Activated T-helper 1 cell treated with anti-CD3 and anti-CD28 coated beads, Interleukin-12 subunit alpha, Interleukin-12 subunit beta, Interleukin-2, Interleukin-4 antibody, amounts not matched to agents 30 ng/mL and 10 ng/mL and 1 ng/mL, durations not matched to agents 14 hours and 24 hours and 36 hours (primary cell): ENCODE measurements at places on chromosomes 4 and X. TPM values are rescaled to one million over a fixed set of nuclear protein-coding genes. Genes with fewer than 3 reads are reported as not detected.

DNA sequence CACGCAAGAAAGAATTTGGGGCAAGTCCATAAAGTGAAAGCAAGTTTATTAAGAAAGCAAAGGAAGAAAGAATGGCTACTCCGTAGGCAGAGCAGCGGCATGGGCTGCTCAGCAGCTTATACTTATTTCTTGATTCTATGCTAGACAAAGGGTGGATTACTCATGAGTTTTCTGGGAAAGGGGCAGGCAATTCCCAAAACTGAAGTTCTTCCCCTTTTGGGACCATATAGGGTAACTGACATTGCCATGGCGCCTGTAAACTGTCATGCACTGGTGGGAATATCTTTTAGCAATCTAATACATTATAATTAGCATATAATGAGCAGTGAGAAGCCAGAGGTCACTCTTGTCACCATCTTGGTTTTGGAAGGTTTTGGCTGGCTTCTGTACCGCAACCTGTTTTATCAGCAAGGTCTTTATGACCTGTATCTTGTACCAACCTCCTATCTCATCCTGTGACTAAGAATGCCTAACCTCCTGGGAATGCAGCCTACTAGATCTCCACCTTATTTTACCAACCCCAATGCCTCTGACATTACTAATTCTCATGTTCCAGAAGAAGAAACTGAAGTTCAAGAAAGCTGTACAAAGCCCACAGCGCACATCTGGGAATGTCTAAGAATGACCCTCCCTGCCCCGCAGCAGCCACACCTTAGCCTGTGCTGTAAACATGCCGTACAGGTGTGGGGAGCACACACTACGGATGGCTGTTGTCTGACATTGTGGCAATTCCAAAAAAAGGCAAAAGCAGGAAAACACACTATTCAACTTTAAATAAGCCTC lies 18.6 kb downstream of the RXFP1 start:
- no peak overlapping the region for H3K27ac ChIP-seq
- H3K36me3 ChIP-seq: no peaks in the 10 kb centered on the region
- peaks cover 10% of the 10 kb centered on the region for H3K4me1 ChIP-seq
- H3K27me3 ChIP-seq: peaks cover 2% of the 10 kb centered on the region
- no peak for DNase-seq

GRCh38 chrX:134774190-134775048 lies 116.1 kb upstream of the PLAC1 start:
- no peaks in the 10 kb centered on the region for H3K4me1 ChIP-seq
- no peak for DNase-seq
- peaks cover 9% of the 10 kb centered on the region for H3K36me3 ChIP-seq
- H3K4me3 ChIP-seq: no peak overlapping the region
- no peaks in the 10 kb centered on the region for H3K27me3 ChIP-seq
- no peak overlapping the region for H3K27ac ChIP-seq

GRCh38 chr4:24108567-24108966 lies 218.7 kb upstream of the PPARGC1A start:
- no peak for DNase-seq
- H3K27me3 ChIP-seq: no peaks in the 10 kb centered on the region
- H3K4me3 ChIP-seq: no peak overlapping the region
- H3K36me3 ChIP-seq: no peaks in the 10 kb centered on the region
- no peaks in the 10 kb centered on the region for H3K4me1 ChIP-seq

DNA sequence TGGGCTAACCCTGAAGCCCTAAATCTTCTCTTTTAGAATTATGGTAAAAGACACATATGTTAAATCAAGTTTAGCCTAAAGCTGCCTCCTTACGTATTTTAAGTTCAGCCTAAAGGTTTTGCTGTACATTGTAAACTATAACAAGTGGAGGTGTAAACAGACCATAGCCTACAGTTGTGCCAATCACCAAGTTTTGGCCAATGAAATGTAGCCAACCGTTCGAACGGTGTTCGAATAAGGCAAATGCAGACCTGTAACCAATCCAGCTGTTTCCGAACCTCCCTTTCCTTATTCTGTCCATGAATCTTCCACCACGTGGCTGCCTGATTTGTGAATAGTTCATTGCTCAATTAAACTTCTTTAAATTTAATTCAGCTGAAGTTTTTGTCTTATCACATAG lies 52.1 kb upstream of the TBC1D9 start:
- DNase-seq: no peak
- no peak overlapping the region for H3K4me3 ChIP-seq
- H3K27me3 ChIP-seq: peaks cover 3% of the 10 kb centered on the region

GRCh38 chr4:101556842-101557241 lies 209.5 kb upstream of the PPP3CA start:
- DNase-seq: no peak
- no peak overlapping the region for H3K27ac ChIP-seq
- peaks cover 3% of the 10 kb centered on the region for H3K27me3 ChIP-seq
- H3K36me3 ChIP-seq: peaks cover 2% of the 10 kb centered on the region
- H3K4me1 ChIP-seq: no peaks in the 10 kb centered on the region
- H3K4me3 ChIP-seq: no peak overlapping the region

GRCh38 chr4:150115851-150116250 lies 37.6 kb downstream of the DCLK2 start:
- no peaks in the 10 kb centered on the region for H3K36me3 ChIP-seq
- no peaks in the 10 kb centered on the region for H3K27me3 ChIP-seq
- DNase-seq: no peak
- H3K27ac ChIP-seq: no peak overlapping the region
- no peak overlapping the region for H3K4me3 ChIP-seq
- no peaks in the 10 kb centered on the region for H3K4me1 ChIP-seq

DNA sequence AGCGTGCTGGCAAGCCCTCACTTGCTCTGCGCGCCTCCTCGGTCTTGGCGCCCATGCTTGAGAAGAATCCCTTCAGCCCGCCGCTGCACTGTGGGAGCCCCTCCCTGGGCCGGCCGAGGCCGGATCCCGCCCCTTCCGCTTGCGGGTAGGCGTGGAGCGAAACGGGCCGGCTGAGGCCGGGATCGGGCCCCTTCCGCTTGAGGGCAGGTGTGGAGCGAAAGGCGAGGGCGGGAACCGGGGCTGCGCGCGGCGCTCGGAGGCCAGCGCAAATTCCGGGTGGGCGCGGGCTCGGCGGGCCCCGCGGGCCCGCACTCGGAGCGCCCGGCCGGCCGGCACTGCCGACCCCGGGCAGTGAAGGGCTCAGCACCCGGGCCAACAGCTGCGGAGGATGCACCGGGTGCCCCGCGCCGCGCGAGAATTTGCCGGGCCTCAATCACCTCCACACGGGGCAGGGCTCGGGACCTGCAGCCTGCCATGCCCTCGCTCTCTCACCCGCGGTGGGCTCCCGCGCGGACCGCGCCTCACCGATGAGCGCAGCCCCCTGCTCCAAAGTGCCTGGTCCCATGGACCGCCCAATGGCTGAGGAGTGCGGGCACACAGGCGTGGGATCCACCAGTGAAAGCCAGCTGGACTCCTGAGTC lies 58.1 kb upstream of the GBA3 start:
- no peak overlapping the region for H3K27ac ChIP-seq
- no peak for DNase-seq
- no peaks in the 10 kb centered on the region for H3K27me3 ChIP-seq
- H3K36me3 ChIP-seq: no peaks in the 10 kb centered on the region
- no peak overlapping the region for H3K4me3 ChIP-seq
- no peaks in the 10 kb centered on the region for H3K4me1 ChIP-seq

DNA sequence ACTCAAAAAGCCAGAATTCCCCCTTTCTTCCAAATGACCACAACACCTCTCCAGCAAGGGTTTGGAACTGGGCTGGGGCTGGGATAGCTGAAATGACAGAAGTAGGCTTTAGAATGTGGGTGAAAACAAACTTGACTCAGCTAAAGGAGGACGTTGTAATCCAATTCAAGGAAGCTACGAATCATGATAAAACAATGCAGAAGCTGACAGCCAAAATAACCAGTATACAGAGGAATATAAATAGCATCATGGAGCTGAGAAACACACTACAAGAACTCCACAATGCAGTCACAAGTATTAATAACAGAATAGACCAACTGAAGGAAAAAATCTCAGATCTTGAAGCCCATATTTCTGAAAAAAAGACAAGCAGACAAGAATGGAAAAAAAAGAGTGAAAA lies 95.8 kb upstream of the TET2 start:
- peaks cover 2% of the 10 kb centered on the region for H3K27me3 ChIP-seq
- no peak overlapping the region for H3K4me3 ChIP-seq
- H3K27ac ChIP-seq: no peak overlapping the region
- no peaks in the 10 kb centered on the region for H3K36me3 ChIP-seq

GRCh38 chr4:80911458-80911857 lies 119.0 kb upstream of the BMP3 start:
- no peak overlapping the region for H3K4me3 ChIP-seq
- H3K36me3 ChIP-seq: no peaks in the 10 kb centered on the region
- no peaks in the 10 kb centered on the region for H3K27me3 ChIP-seq
- no peak for DNase-seq

DNA sequence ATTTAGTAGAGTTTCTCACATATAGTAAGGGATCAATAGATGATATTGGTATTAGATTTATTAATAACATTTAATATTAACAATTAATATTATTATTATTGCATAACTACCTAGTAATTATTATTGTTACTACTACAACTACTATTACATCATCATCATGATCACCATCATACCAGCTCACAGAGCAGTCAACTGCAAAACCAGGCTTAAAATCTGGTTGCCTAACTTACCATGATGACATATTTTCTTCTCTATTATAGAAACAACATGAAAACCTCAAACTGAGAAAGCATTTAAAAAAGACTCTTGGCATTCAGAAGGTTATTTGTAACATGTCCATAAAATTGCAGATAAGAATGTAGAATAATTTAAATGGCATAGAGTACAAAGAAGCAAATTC lies 247.0 kb upstream of the TTC29 start:
- no peak overlapping the region for H3K4me3 ChIP-seq
- H3K4me1 ChIP-seq: no peaks in the 10 kb centered on the region
- DNase-seq: no peak

DNA sequence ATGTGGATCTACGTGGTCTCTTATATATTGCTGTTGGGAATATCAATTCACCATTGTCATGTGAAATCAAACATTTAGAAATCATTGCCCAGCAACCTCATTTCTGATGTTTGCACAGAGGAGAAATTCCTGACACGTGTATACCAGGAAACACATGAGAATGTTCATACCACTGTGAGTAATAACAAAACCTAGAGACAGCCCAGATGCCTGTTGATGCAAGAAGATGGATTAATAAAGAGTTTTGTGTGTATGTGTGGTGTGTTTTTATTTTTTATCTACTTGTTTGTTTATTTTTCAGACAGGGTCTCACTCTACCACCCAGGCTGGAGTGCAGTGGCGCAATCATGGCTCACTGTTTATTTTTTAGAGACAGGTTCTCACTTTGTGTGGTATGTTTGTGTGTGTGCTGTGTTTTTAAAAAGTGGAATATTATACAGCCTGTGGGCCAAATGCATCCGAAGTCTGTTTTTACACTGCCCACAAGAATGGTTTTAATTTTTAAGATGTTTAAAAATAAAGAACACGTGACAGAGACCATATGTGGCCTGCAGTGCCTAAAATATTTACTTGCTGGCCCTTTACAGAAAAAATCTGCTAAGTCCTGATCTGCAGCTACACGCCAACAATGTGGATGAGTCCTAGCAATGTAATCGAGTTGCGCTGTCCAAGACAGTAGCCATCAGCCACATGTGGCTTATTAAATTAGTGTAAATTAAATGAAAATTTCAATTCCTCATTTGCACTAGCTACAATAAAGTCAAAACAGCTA lies 39.2 kb downstream of the TXLNG start:
- H3K4me3 ChIP-seq: no peak overlapping the region
- peaks cover 16% of the 10 kb centered on the region for H3K4me1 ChIP-seq
- H3K36me3 ChIP-seq: peaks cover 13% of the 10 kb centered on the region
- H3K27me3 ChIP-seq: no peaks in the 10 kb centered on the region

- no peak overlapping the region for H3K27ac ChIP-seq
- H3K4me1 ChIP-seq: no peaks in the 10 kb centered on the region
- no peak overlapping the region for H3K4me3 ChIP-seq
- DNase-seq: no peak
Measured at GRCh38 chr4:58983887-58984286, 1873.7 kb upstream of the IGFBP7 start.

GRCh38 chr4:4593596-4594284 lies 51.9 kb upstream of the STX18 start:
- no peak overlapping the region for H3K4me3 ChIP-seq
- H3K27ac ChIP-seq: no peak overlapping the region
- no peaks in the 10 kb centered on the region for H3K4me1 ChIP-seq

DNA sequence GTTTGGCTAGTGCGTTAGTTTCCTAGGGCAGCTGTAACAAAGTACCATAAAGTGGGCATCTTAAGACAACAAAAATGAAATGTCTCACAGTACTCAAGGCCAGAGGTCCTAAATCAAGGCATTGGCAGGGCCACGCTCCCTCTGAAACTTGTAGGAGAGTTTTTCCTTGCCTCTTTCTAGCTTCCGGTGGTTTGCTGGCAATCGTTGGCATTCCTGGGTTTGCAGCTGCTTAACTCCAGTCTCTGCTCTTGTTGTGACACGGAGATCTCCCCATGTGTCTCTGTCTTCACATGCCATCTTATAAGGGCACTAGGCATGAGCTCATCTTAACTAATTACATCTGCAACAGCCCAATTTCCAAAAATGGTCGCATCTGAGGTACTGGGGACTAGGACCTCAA lies 362.0 kb upstream of the BOD1L1 start:
- no peak for DNase-seq
- H3K27me3 ChIP-seq: peaks cover 2% of the 10 kb centered on the region
- no peaks in the 10 kb centered on the region for H3K36me3 ChIP-seq
- H3K4me3 ChIP-seq: no peak overlapping the region
- no peaks in the 10 kb centered on the region for H3K4me1 ChIP-seq

DNA sequence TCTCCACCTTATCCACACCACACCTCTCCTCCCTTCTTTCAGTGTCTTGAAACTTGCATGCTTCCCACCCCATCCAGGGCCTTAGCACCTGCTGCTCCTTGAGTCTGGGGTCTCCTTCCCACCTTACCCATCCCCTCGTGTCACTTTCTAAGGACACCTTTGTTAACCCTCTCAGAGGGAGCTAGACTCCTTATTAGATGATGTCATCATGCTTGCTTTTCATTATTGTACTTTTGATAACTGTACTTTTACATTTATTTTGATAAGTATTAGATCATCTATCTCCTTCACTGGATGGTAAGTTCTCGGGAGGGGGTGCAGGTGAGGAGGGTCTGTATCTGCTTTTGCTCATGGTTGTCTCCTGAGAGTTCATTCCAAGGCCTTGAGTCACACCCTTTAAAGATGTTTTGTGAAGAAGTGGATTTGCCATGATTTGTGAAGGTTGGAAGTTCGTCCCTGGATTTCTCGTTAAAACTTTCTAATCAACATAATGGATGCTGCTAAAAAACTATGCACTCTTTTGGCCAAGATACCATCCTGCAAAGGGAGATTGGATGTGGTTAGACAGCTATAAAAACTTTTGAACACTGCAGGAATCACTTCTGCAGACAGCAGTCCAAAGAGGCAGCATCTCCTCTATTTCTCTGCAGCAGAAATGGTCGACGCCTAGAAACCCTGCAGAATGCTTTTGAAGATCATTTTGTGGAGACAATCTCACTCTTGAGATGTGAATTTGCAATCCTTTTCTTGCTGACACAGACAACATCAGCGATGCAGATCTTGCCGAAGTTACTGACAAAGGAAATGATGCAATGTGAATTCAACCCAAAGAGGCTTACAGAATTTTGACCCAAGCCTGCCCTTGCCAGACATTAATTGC lies 69.6 kb downstream of the ENPP6 start:
- no peak overlapping the region for H3K4me3 ChIP-seq
- H3K27ac ChIP-seq: no peak overlapping the region
- no peak for DNase-seq
- no peaks in the 10 kb centered on the region for H3K36me3 ChIP-seq

FGA gene
- total RNA-seq: not detected in 2 replicates

CITED1 gene
- 0.78 TPM in 1 of 2 replicates, not detected in the other for total RNA-seq

FHIP1A gene
- not detected in 2 replicates for total RNA-seq

NPY5R gene
- total RNA-seq: not detected in 2 replicates

ARSJ gene
- total RNA-seq: not detected in 2 replicates

KLHL4 gene
- not detected in 2 replicates for total RNA-seq

PRRG3 gene
- total RNA-seq: not detected in 2 replicates

EXOC1L gene
- not detected in 2 replicates for total RNA-seq

CTBP1 gene
- 203 and 206 TPM in 2 replicates for total RNA-seq

ZNF718 gene
- 7.3 and 7.7 TPM in 2 replicates for total RNA-seq
